Muscle of leg (tissue), 16 donors: ENCODE measurements at places on chromosomes 2 and 18. TPM values are rescaled to one million over a fixed set of nuclear protein-coding genes. Genes with fewer than 3 reads are reported as not detected.

The ITGB6 gene
- 42.3 TPM for polyA plus RNA-seq

The GKN1 gene
- polyA plus RNA-seq: 0.16 TPM

The ASPRV1 gene
- polyA plus RNA-seq: 2.9 TPM

GRCh38 chr18:64333584-64333983 lies 184.7 kb upstream of the LINC00305 start:
- no peaks in the 10 kb centered on the region for H3K27me3 ChIP-seq
- H3K36me3 ChIP-seq: no peaks in the 10 kb centered on the region
- no peak for DNase-seq
- no peak overlapping the region for H3K4me3 ChIP-seq
- H3K4me1 ChIP-seq: no peaks in the 10 kb centered on the region
- no peak overlapping the region for H3K27ac ChIP-seq

GRCh38 chr2:226074391-226074790 lies 674.9 kb downstream of the NYAP2 start:
- no peak overlapping the region for H3K4me3 ChIP-seq
- H3K4me1 ChIP-seq: no peaks in the 10 kb centered on the region
- no peak for DNase-seq
- H3K27ac ChIP-seq: no peak overlapping the region
- H3K36me3 ChIP-seq: no peaks in the 10 kb centered on the region
- no peaks in the 10 kb centered on the region for H3K27me3 ChIP-seq

DNA sequence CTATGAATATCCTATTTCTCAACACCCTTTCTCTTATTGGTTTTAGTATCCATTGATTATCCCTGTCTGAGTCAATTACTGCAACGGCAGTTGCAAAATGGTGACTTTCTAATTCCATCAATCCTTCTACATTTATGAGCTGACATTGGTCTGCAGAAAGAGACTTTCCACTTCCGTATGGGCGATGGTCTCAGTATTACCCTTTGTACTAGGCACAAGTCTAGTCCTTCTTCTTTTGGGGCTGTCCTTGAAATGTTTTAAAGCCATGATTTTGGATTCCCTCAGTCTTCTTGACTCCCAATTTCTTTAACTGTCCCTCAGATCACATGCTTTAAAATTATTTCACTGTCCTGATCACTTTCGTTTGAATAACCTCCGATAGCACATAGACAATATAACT lies 32.7 kb upstream of the SOCS6 start:
- H3K36me3 ChIP-seq: no peaks in the 10 kb centered on the region
- DNase-seq: no peak
- no peaks in the 10 kb centered on the region for H3K4me1 ChIP-seq
- no peak overlapping the region for H3K4me3 ChIP-seq
- H3K27ac ChIP-seq: no peak overlapping the region

DNA sequence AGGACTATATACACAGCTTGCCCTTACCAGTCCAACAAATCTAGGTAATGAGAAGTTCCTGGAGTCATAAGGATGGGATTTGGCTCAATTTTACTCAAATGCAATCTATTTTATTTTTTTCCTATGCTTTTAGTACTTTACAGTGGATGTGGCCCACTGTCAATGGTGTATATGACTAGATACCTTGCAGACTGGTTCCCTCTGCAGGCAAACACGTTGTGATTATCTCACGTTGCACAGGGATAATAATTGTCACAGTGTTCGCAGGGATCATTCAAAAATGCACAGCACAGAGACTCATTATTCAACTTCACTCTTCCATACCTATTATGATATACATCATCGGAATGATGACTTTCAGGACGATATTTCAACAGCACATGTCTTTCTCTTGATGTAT lies 359.7 kb downstream of the MBD2 start:
- no peaks in the 10 kb centered on the region for H3K27me3 ChIP-seq
- H3K27ac ChIP-seq: no peak overlapping the region
- DNase-seq: no peak
- no peaks in the 10 kb centered on the region for H3K4me1 ChIP-seq
- H3K36me3 ChIP-seq: no peaks in the 10 kb centered on the region

DNA sequence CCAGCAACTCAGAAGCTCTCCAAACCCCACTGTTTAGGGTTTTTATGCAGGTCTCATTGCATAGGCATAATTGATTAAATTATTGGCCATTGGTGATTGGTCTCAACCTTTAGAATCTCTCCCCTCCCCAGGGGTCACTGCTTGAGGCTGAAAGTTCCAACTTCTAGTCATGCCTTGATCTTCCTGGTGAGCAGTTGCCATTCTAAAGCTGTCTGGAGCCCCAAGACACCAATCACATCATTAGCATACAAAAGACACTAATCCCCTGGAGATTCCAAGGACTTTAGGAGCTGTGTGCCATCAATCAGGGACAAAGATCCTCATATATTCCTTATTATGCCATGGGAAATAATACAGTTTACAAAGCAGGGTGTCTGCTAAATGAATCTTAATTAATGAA lies 863.4 kb upstream of the KLHL29 start:
- no peak for DNase-seq
- no peaks in the 10 kb centered on the region for H3K36me3 ChIP-seq
- H3K4me1 ChIP-seq: peaks cover 3% of the 10 kb centered on the region
- no peak overlapping the region for H3K4me3 ChIP-seq
- no peak overlapping the region for H3K27ac ChIP-seq
- no peaks in the 10 kb centered on the region for H3K27me3 ChIP-seq

DNA sequence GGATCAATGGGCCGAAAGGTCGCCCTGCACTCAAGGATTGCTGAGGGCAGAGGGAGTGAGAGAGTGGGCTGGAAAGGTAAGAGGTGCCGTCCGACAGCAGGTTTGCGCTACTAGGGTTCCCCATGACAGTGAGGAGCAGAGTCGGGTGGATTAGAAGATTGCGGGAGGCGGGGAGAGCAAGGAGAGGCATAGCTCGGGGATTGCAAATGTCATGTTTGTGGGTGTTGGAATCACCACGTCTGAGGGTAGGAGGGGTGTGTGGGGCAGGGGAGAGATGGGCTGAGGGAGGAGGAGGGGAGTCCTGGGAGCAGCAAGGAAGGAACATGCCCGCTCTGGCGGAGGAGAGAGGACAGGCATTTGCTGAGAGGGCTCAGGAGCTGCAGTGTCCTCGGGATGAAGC lies 81.2 kb downstream of the ZCCHC2 start:
- DNase-seq: no peak
- peaks cover 9% of the 10 kb centered on the region for H3K27me3 ChIP-seq
- H3K27ac ChIP-seq: no peak overlapping the region
- no peaks in the 10 kb centered on the region for H3K36me3 ChIP-seq
- H3K4me1 ChIP-seq: no peaks in the 10 kb centered on the region

GRCh38 chr18:78758496-78758895 lies 221.1 kb upstream of the SALL3 start:
- H3K36me3 ChIP-seq: no peaks in the 10 kb centered on the region
- no peak overlapping the region for H3K27ac ChIP-seq
- no peak for DNase-seq
- no peaks in the 10 kb centered on the region for H3K27me3 ChIP-seq
- H3K4me3 ChIP-seq: no peak overlapping the region
- no peaks in the 10 kb centered on the region for H3K4me1 ChIP-seq

DNA sequence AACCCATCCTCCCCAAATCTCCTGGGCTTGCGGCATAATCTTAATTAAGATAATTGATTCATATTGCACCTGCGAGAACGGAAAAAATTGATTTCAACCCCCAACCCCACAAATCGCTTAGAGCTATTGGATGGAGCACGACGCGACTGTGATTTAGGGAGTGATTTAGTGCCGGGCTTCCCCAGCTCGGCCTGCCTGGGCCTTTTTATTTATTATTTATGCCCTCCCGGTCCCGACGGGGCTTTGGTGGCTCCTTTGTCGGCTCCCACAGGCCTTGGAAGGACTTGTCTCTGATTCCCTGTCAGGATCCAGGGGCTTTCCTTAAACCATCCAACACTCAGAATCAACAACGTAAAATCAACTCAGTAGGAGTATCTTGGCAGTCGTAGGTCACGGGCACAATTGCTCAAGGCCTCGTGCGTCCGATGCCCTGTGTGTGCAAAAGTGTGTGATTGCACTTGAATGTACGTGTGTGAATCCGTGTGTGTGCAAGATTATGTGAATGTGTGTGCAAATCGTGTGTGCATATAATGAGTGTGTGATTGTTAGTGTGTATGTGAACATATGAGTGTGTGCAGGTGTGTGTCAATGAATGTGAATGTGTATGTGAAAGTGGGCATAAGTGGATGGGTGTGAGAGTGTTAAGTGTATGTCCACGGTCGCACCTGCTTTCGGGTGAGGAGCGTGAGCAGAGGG lies 4.3 kb upstream of the NEUROD1 start:
- no peaks in the 10 kb centered on the region for H3K36me3 ChIP-seq
- no peak overlapping the region for H3K4me3 ChIP-seq
- H3K4me1 ChIP-seq: peaks cover 13% of the 10 kb centered on the region
- H3K27ac ChIP-seq: no peak overlapping the region
